ENCODE measurements at places on chromosomes 4 and X. TPM values are rescaled to one million over a fixed set of nuclear protein-coding genes. Genes with fewer than 3 reads are reported as not detected.

The SULT1B1 gene
- total RNA-seq: 9.4 TPM

The TAF7L gene
- not detected for total RNA-seq

The DCX gene
- not detected for total RNA-seq

The TIGD4 gene
- total RNA-seq: not detected

The RHOXF2 gene
- not detected for total RNA-seq

The TMPRSS11B gene
- total RNA-seq: not detected

DNA sequence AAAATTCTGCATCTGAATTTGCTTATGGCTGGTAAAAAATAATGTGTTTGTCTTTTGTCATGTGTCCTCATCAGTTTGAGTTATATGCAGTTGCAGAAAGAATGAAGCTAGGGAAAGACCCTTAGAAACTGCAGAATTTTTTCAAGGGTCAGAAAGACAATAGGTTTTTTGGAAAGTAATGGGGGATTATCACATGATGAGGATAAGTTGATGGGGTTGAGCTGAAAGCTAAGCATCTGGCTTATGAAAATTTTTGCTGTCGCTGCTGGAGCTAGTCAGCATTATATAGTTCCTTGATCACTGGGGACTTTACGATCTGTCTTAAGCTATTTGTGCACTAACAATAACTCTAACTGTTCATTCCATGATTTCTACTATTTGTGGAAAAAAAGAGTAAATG is 331.7 kb downstream of the PPARGC1A start:
- no peak for DNase-seq
- H3K27ac ChIP-seq: no peak overlapping the region
- H3K27me3 ChIP-seq: no peaks in the 10 kb centered on the region
- H3K36me3 ChIP-seq: no peaks in the 10 kb centered on the region
- no peaks in the 10 kb centered on the region for H3K4me1 ChIP-seq
- no peak overlapping the region for H3K4me3 ChIP-seq

DNA sequence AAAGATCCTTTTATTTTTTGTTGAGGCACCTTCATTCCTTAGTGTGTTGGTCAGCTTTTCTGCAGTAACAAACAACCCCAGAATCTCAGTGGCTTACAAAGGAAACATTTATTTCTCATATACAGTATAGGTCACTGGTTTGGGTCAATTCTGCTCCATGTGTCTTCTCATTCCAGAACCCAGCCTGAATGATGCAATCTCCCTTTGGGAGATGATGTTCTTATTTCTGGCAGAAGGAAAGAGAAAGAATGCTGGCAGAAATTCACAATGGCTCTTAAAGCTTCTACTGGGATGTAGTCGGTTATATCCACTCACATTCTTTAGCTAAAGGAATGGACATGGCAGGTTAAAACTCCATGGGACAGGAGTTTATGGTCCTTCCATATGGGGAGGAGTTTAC is 42.3 kb downstream of the IDS start:
- peaks cover 8% of the 10 kb centered on the region for H3K27me3 ChIP-seq
- DNase-seq: no peak

GRCh38 chrX:15056044-15056443 is 182.8 kb downstream of the MOSPD2 start:
- H3K4me3 ChIP-seq: no peak overlapping the region
- H3K27ac ChIP-seq: no peak overlapping the region
- H3K4me1 ChIP-seq: no peaks in the 10 kb centered on the region

GRCh38 chr4:23068756-23069155 is 376.0 kb downstream of the GBA3 start:
- H3K4me3 ChIP-seq: no peak overlapping the region
- no peak overlapping the region for H3K27ac ChIP-seq
- H3K4me1 ChIP-seq: no peaks in the 10 kb centered on the region
- H3K27me3 ChIP-seq: no peaks in the 10 kb centered on the region
- no peak for DNase-seq

GRCh38 chrX:39900777-39901170 is 197.0 kb downstream of the BCOR start:
- H3K27me3 ChIP-seq: no peaks in the 10 kb centered on the region
- DNase-seq: no peak
- no peaks in the 10 kb centered on the region for H3K36me3 ChIP-seq
- no peak overlapping the region for H3K4me3 ChIP-seq
- H3K27ac ChIP-seq: no peak overlapping the region
- peaks cover 4% of the 10 kb centered on the region for H3K4me1 ChIP-seq

DNA sequence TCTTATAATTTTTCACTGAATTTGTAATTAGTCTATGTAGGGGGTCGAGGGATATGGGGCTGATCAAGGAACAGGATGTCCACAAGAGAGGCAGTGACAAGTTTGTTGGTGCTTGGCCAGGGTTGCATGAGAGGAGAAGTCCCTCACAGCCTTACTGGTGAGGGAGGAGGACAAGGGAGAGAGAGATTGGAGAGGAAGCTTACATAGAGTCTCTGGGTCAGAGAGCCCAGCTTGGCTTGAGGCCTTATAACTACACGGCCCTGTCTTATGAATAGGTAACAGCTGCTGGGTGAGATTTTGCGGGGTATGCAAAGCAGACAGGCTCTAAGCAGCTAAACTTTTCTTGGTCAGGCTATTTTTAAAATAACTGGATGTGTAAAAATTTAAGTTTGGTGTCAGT is 37.9 kb upstream of the OTUD4 start:
- H3K27me3 ChIP-seq: no peaks in the 10 kb centered on the region
- DNase-seq: no peak
- no peak overlapping the region for H3K27ac ChIP-seq
- H3K36me3 ChIP-seq: no peaks in the 10 kb centered on the region
- H3K4me1 ChIP-seq: no peaks in the 10 kb centered on the region

DNA sequence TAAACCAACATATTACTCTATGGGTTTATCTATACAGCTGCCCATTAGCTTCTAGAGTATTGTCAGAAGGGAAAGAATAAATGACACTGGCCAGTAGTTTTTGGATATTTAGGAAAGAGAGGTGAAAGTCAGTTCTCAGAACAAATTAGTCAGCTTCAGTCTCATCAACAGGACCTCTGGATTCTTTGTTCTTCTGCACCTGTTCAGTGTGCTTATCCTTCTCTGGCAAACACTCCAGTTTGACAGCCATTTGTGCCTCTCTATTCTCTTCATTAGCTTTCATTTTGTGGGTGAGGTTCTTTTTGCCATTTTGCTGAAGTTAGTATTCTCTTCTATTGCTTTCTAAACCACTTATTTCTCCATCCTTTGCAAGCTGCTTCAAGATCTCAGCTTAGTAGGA is 107.0 kb downstream of the PCDH18 start:
- H3K4me1 ChIP-seq: no peaks in the 10 kb centered on the region
- DNase-seq: no peak
- no peak overlapping the region for H3K27ac ChIP-seq
- no peaks in the 10 kb centered on the region for H3K36me3 ChIP-seq
- no peaks in the 10 kb centered on the region for H3K27me3 ChIP-seq

DNA sequence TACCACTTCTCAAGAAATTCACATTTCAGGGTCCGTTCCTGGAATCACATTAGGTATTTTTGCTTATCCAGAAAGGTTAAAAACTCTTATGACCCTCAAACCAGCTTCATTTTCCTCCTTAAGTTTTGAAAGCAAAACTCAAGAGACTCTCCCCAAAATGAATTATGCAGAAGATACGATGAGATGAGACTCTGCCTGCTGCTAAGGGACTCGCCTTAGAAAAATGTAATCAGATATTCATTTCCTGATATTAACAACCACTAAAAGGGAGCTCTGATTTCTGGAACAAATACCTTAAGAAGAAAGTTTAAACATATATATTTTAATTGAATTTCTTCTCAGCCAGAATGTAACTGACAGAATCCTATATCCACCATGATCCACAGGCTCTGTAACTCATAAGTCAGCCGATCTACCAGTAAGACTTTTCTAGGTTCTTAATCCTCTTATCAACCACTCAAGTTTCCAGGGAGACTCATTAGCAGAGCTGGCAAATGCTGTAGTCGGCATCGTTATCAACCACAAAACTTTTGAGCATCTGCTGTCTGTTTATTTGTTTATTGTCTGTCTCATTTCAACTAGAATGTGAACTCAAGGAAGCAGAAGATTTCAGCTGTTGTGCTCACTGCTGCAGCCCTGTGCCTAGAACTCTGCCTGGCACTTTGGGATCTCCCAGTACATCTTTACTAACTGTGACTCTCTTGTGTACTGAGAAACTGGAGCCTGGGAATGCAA is 112.5 kb downstream of the LDB2 start:
- H3K27me3 ChIP-seq: no peaks in the 10 kb centered on the region
- no peak overlapping the region for H3K27ac ChIP-seq
- no peak overlapping the region for H3K4me3 ChIP-seq
- H3K4me1 ChIP-seq: no peaks in the 10 kb centered on the region
- H3K36me3 ChIP-seq: no peaks in the 10 kb centered on the region

DNA sequence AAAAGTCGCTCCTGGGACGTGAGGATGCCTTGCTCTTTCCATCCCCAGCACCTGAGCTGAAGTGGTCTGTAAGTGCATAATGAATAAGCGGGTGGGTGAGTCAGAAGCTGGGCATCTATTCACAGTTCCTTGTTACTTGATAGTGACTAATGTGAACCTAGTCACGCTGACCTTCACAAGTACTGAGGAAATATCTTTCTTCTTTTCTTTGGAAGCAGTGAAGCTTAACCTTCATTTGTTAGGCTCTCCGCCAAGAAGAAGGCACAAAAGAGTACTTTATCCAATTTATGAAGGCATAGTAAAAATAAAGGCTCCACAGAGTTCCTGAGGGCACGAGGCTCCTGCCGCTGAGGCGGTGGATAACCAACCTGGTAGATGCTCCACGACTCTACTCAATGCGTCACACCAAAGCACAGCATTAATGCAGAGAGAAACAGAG is 475.7 kb upstream of the SLIT2 start:
- H3K27me3 ChIP-seq: no peaks in the 10 kb centered on the region
- no peak overlapping the region for H3K27ac ChIP-seq
- no peak for DNase-seq
- no peak overlapping the region for H3K4me3 ChIP-seq
- H3K36me3 ChIP-seq: no peaks in the 10 kb centered on the region

DNA sequence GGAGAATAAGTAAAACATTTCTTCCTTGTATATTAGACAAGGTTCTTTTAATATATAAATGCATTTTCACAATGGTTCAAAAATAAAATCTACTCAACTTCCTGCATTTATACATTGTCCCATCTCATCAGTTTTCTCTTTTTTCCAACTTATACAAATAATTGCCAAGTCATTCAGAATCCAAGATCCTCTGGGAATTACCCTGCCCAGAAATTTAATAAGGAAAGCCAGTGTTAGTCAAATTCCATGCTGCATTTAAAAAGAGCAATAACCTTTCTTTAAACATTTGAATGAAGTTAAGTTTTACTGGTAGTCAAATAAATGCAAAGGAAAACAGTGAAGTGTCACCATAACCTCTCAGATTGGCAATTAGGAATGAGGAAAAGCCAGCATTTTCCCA is 357.9 kb downstream of the PPP3CA start:
- no peaks in the 10 kb centered on the region for H3K27me3 ChIP-seq
- no peak overlapping the region for H3K27ac ChIP-seq
- no peak for DNase-seq
- H3K4me3 ChIP-seq: no peak overlapping the region
- H3K36me3 ChIP-seq: no peaks in the 10 kb centered on the region
- H3K4me1 ChIP-seq: no peaks in the 10 kb centered on the region

All from CD4-positive, alpha-beta T cell (primary cell).